ENCODE measurements at places on chromosomes 16 and 17.

DNA sequence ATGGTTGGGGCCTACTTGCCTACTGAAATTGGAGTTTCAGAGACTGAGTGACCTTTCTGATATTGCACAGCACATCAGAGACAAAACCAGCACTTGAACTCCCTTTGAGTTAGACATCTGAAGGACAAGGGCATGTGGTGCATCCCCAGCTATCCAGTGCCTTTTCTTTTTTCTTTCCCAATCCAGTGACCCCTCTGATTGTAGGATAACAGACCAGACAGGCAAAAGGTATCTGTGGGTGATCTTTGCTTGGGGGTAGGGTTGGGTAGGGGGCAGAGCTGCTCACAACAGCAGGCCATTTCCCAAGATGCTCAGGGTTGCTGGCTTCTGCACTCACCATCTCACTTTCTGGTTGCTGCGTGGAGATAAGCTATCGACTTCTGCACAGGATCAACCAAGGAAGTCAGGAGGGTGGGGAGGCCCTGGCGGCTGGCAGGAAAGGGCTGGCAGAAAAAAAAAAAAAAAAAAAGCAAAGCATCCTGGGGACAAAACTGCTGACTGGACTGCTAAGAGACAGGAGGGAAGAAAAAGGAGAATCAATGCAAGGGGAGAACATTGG is 42.2 kb downstream of the HOXB1 start:
- DNase-seq = no peak

DNA sequence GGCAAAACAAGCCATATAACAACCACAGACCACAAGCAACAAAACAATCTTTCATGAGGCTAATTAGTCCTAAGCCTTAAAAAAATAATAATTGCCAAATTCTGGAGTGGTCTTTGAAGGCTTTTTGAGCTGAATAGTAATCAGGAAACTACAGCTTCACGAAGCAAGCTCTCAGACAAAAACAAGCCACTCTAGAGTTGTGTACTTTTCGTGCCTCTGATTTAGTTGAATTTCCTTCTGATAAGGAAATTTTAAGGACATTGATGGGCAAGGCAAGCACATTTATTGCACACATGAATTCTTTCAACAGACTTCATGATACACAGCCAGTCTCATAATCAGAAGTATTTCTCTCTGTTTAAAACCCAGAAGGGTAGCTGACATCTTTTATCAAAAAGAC is 130.8 kb upstream of the IRX3 start:
- DNase-seq = no peak

GRCh38 chr17:59769887-59770286 is 62.4 kb downstream of the VMP1 start:
- DNase-seq = no peak

DNA sequence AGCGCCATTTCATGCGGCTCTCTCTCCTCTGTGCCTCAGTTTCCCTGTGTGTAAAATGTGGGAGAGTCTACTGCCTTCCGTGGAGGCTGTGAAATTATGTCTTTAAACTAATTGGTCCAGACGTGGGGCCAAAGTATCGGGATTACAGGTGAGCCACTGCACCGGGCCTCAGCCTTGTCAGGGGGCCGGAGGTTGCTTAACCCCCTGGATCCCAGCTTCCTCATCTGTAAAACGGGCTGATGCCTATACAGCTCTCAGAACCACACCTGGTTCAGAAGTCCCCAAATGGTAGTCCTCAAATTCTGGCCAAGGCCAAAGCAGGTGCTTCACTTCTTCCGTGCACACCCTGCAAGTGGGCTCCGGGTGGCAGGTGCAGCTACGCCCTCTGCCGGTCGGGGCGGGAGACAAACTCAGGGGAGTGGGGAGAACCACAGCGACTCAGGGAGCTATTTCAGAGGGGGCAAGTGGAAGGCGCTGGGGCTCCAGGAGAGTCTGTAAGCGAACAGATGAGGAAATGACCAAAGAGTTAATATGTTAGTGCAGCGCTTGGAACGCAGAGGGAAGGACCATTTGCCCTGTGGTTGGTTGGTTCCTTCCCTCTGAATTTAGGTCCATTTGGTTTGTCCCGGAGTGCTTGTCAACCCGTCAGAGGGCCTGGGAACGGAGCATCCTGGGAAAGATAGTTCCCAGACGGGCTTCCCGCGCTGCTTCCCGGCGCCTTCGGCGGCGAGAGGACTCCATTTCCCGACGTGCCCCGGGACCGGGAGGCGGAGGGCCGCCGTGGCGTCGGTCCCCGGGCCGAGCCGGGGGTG is at the start of gene MGRN1:
Gene MGRN1 (plus strand): TSS at position 812 of the 812 bp plus-strand sequence. CDS start 135 bp downstream, outside the sequence.
- peak; percentile 90 for DNase-seq

GRCh38 chr16:50627419-50627818 is 53.7 kb downstream of the SNX20 start:
- DNase-seq = no peak

GRCh38 chr17:44077595-44077909 is 7.0 kb downstream of the G6PC3 start:
- no peak for DNase-seq

DNA sequence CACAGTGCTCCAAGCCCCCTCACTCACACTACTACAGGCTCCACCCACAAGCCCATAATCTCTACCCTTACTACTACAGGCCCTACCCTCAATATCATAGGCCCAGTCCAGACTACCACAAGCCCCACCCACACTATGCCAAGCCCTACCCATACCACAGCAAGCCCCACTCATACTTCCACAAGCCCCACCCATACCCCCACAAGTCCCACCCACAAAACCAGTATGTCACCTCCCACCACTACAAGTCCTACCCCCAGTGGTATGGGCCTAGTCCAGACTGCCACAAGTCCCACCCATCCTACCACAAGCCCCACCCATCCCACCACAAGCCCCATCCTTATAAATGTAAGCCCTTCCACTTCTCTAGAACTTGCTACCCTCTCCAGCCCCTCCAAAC is 13.8 kb downstream of the RIPOR1 start:
- DNase-seq = no peak

All from anterior cingulate cortex (tissue), 58 donors.